Fibroblast of the aortic adventitia (primary cell): ENCODE measurements at places on chromosomes 1 and 21. TPM values are rescaled to one million over a fixed set of nuclear protein-coding genes. Genes with fewer than 3 reads are reported as not detected.

ELAPOR1 gene
- total RNA-seq = 0.16 and 0.45 TPM in 2 replicates

KCNJ6 gene
- total RNA-seq = under 0.01 TPM in 1 of 2 replicates, not detected in the other

CCDC190 gene
- total RNA-seq = 0.16 and 4.6 TPM in 2 replicates

RHD gene
- total RNA-seq = not detected in 2 replicates

DNAJC28 gene
- 2.7 and 3.7 TPM in 2 replicates for total RNA-seq

CLCNKB gene
- total RNA-seq = not detected in 2 replicates

MFSD2A gene
- 0.49 and 2.3 TPM in 2 replicates for total RNA-seq

IFI6 gene
- 64.7 and 194 TPM in 2 replicates for total RNA-seq

PIK3R3 gene
- total RNA-seq = 5.0 and 6.1 TPM in 2 replicates

CDA gene
- total RNA-seq = 0.27 TPM in 1 of 2 replicates, not detected in the other

F5 gene
- total RNA-seq = 0.16 TPM in 1 of 2 replicates, not detected in the other

DMRTA2 gene
- total RNA-seq = 0.18 TPM in 1 of 2 replicates, not detected in the other

PLPPR5 gene
- total RNA-seq = 0.09 TPM in 1 of 2 replicates, not detected in the other

TSPAN2 gene
- 0.18 and 2.5 TPM in 2 replicates for total RNA-seq

TEDDM1 gene
- total RNA-seq = not detected in 2 replicates

EDARADD gene
- not detected in 2 replicates for total RNA-seq

GSTM5 gene
- 6.1 and 13.0 TPM in 2 replicates for total RNA-seq

SPRR2G gene
- total RNA-seq = not detected in 2 replicates

OR2L5 gene
- under 0.01 TPM in 1 of 2 replicates, not detected in the other for total RNA-seq
